NCI-H1092 treated with DMSO at 0.1 percent for 48 hours (cell line): ENCODE measurements at places on chromosomes 12 and 14.

- no peak for DNase-seq
Measured at GRCh38 chr12:69351462-69352236, 3.5 kb downstream of the LYZ start.

DNA sequence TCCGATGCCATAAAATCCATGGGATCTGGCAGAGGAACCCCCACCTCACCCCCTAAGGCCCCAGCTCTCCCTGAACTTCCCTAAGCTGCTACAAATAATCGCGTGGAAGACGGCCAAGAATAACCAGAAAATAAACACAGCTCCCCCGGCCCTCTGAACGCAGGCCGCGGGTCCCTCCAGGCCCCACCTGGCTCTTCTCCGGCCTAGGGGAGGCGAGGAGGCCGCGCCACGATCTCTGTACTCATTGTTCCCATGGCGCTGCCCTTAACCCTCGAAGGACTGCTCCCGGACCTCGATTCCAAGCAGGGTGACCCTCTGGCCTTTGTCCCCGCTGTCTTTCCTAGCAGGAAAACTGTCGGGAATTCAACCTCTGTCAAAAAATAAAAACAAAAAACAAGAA, 33.9 kb upstream of the TBX5 start:
- no peak for DNase-seq

DNA sequence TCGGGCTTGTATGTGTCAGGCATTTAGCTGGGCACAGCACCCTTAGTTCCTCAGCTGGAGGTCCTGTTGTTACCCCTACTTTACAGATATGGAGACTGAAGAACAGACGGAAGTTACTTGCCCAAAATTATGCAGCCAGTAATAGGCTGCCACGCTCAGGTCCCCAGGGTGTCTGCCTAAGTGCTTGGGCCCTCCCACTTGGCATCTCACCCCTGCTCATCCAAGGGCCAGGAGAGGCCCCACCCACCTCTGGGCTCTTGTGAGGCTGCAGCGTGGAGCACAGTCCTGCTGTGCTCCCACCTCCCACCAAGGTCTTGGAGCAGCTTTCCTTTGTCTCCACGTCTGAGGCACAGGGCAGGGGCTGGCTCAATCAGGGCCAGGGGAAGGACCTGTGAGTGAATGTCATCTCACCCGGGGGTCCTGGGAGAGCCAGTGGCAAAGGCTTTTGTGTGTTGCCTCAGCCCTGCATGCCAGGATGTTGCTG, 64.6 kb downstream of the BEGAIN start:
- DNase-seq, result no peak

DNA sequence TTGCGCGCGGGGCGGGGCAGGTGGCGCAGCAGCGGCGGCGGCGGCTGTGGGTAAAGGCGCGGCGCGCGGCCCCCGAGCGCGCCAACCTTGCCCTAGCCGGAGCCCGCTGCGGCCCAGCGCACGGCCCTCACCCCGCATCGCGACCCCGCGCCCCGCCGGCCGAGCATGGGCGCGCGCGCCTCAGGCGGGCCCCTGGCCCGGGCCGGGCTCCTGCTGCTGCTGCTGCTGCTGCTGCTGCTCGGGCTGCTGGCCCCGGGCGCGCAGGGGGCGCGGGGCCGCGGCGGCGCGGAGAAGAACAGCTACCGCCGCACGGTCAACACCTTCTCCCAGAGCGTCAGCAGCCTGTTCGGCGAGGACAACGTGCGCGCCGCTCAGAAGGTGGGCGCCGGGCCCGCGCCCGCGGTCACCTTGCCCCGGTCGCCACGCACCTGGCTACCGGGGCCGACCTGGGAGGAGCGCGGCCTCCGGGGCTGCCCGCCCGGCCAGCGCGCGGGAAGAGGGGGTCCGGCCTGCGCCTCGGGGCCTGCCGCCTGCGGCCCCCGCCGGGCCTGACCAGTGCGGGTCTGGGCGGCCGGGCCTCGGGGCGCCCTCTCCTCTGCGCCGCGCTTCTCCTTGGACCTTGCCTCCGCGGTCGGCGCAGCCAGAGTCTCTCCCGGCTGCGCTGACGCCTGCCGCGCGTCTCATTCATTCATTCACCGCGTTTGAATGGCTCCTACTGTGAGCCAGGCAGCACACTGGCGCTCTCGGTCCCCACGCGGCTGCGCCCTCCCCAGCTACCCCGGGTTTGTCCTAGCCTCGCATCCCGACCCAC, at the start of gene BRI3BP:
BRI3BP (plus strand) TSS at position 20 of the 811 bp plus-strand sequence; CDS start at position 166, 146 bp downstream.
- DNase-seq, result peak; percentile 52

DNA sequence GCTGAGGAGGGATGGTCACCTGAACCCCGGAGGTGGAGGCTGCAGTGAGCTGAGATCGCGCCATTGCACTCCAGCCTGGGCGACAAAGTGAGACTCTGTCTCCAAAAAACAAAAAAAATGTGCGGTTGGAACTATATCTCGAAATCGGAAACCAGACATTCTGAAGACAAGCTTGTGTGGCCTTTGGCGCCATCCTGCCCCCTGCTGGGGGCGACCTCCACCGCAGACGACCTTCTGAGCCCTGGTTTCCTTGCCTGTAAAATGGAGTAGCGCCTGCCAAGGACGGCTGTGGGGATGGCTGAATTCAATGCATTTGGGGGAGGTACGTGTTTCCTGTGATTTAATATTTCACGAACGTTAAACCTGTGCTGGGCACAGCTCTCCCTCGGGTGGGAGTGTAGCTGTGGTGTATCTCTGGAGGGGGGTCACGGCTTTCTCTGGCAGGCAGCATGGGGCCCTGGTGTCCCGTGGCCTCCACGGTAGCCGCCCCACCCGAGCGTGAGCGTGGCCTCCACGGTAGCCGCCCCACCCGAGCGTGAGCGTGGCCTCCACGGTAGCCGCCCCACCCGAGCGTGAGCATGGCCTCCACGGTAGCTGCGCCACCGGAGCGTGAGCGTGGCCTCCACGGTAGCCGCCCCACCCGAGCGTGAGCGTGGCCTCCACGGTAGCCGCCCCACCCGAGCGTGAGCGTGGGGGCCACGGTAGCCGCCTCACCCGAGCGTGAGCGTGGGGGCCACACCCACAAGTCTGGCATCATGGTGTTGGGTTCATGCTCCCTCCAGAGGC, 55.3 kb downstream of the LRCOL1 start:
- no peak for DNase-seq

DNA sequence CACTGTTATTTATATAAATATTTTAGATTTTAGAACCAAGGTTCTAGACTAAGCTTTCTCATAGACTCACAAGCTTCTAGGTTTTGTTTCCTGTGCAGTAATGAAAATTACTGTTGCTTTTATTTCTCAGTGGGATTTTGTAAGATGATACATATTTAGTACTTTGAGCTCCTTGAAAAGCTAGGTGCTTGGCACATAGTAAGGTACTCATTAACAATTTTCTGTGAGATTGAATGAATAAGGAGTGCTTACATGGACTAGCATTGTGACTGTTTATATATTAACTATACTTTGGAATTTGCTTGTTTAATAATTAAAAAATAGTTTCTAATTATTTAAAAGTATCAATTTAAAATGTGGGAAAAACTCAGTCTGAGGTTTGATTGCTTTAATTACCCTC, 85.7 kb downstream of the MIA2 start:
- DNase-seq, result no peak

DNA sequence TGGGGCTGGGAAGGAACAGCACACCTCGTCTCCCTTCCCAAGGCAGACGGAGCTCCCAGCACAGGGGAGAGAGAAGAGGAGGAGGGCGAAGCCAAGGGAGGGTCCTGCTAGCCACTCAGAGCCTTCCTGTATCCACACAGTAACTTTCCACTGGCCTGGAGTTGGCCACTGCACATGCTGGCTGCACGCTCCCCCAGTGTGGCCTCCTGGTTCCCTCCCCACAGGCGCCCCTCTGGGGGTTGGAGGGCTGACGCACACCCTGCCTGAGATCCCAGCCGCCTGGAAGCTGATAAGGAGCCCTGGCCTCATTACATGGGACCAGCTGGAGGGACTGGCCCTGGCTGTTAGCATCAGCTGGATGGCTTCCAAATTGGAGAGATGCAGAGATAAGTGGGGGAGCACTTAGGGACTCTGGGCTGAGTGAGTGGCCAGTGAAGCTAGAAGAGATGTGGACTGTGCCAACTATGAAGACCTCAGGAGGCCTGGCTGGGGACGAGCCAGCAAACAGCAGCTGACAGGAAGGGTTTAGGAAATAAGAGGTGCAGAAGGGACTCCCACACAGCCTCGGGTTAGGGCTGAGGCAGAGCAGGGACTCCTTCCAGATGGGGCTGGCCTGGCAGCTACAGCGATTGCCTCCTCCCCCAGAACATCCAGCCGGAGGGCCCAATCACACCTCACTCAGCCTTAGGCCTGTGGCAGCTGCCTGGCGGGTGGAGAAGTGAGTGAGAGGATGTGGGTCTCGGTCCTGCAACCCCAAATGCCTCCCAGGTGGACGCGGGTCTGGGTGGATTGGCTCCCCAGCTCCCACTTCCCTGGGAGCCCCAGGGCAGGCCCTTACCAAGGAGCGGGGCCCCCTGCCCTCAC, 26.3 kb upstream of the BCDIN3D start:
- peak; percentile 97 for DNase-seq

- DNase-seq, result no peak
Measured at GRCh38 chr12:111093428-111094142, 173.2 kb upstream of the MYL2 start.

GRCh38 chr14:61219673-61220072, 61.5 kb downstream of the TMEM30B start:
- no peak for DNase-seq

- DNase-seq, result no peak
Measured at GRCh38 chr14:71648725-71649124, 283.5 kb upstream of the RGS6 start.

- DNase-seq, result no peak
Measured at GRCh38 chr12:131315601-131316000, 361.9 kb downstream of the ADGRD1 start.

- DNase-seq, result no peak
Measured at GRCh38 chr12:632102-632696, 31.0 kb downstream of the NINJ2 start.
